ENCODE measurements at places on chromosomes 3 and 15.
A peak's percentile ranks its signal among the peaks of the same experiment; 100 is the strongest.

DNA sequence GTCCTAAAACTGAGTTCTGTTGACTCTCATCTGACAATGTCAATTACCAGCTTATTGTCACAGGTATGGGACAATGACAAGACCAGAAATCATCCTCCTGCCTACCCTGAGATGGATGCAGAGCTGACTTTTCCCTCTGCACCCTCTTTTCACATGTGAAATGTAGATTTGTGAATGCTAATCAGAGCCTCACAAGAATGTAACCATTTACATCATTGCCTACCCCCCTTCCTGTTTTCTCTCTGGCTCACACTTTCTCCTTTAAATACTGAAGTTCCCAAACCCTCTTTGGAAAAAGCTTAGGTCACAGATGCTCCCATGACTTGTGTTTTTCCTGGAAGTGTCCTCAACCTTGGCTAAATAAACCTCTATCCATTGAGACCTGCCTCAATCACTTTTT is 228.2 kb downstream of the MYRIP start:
- DNase-seq, result no peak

DNA sequence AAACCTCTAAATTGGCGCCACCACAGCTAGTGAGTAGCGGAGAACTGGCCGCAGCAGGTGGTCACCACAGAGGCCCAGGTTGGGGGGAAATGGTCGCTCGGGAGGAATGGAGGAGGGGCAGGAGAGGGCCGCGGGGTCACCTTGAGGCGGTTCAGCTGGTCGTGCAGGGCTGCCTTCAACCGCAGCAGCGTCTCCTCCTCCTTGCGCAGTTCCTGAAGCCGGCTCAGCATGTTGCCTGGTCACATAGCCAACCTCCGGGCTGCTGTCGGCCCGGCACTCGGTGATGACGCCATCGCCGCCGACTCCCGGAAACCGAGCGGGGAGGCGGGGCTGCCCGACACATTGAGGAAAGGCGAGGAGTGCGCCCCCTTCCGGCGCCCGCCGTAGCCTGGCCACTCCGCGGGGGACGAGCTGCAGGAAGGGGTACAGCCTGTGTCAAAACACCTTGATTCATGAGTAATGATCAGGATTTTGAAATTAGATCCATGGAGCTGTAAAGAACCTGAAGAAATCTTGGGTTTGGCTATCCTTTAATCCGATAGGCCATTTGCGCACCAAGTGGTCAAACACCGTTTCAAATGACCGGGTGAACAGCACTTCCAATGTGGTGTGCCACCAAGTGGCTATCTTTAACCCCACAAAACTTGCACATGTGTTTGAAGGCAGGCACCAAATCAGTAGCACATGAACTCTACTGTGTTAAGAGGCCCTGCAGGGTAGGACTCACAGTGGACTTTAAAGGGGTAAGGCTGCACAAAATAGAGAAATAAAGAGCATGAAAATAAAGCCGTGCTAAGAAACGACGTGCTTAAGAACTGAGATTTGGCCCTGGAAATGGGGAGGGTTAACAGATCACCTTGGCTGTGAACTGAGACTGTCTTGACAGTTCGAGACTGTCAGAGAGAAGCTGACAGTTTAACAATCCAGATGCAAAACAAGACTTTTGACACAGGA is at the start of gene SNAPC5:
Gene SNAPC5 (minus strand): TSS at position 261 of the 954 bp plus-strand sequence. CDS start 31 bp downstream, at position 230.
- DNase-seq, result peak; percentile 79

DNA sequence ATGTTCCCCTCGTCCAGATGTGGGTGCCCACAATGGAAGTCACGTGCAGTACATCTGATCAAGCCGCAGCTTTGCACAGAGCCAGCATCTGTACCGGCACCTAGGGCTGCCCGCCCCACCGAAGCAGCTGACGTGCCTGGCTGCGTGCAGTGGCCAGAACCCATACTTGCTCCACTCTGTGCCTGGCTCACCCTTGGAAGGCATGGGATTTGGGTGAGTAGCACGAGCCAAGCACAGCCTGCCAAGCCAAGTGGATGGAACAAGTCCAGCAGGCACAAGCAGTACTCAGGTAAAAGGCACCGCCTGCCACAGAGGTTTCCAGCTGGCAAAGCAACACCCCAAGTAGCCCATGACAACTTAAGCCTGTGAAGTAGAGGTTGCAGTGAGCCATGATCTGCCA is 261.3 kb downstream of the TBC1D5 start:
- DNase-seq, result no peak

- peak; percentile 21 for DNase-seq
Measured at GRCh38 chr3:121995161-121996137, 26.6 kb downstream of the ILDR1 start.

- no peak for DNase-seq
Measured at GRCh38 chr3:68306571-68306970, 625.8 kb downstream of the TAFA4 start.

- DNase-seq, result no peak
Measured at GRCh38 chr3:184148076-184148475, 7.1 kb upstream of the DVL3 start.

GRCh38 chr3:43399034-43399433 is 112.7 kb downstream of the SNRK start:
- no peak for DNase-seq

DNA sequence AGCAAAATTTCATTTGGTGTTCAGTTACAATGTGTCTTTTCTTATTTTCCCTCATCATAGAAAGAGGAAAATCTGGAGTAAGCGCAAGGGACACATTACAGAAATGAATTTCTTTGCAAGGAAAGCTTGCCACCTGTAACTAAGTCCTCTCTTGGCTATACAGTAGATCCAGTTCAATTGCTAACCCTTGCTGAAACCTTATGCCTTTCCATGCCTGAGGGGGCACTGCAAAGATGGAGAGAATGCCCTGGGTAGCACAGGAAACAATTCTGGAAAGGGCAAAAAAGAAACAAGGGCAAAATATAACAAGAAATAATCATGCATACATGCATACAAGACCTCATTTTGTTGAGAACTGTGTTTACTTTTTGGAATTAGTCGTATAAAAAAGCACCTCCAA is 4.3 kb downstream of the CADM2 start:
- DNase-seq, result no peak

DNA sequence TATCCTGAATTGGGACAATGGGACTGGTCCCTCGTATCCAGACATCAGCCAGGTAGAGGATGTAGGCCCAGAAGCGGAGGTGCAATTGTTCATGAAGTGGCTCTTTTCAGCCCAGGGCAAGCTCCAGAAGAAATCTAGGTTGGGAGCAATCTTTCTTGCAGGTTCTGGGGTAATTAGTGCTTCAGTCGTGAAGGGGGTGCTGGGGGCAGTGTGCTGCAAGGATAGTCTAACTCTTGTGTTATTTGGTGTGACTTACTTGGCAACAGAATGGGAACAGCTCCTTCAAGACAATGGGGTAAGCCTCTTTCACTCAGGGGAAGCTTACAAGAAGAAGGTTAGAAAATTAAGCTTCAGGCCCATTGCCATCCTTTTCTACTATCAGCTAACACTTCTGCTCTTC is 273.0 kb downstream of the DIPK2A start:
- DNase-seq, result no peak
